GM23248 (cell line): ENCODE measurements at places on chromosomes 7 and 10. TPM values are rescaled to one million over a fixed set of nuclear protein-coding genes. Genes with fewer than 3 reads are reported as not detected.

DNA sequence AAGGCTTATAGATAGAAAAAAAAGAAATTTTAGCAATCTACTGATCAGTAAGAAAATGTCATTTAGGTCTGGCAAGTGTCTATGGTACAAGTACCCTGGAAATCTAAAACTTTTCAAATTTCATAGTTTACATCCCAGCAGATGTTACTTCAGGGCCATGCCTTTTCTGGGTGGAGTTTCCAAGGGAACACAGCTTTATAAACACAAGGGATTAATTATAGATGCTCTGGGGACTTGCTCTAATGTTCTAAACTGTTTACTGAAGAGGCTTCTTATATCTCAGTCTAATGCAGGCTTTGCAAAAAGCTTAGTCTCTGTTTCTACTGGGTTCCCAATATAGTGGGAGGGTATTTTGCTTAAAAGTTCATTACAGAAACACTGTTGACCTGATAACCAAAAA is 3.1 kb downstream of the CD36 start:
- H3K4me3 ChIP-seq: no peak overlapping the region
- H3K27ac ChIP-seq: peak overlapping the region; percentile 52
- H3K4me1 ChIP-seq: peaks cover 33% of the 10 kb centered on the region

GRCh38 chr7:71553306-71553705 is 421.4 kb downstream of the GALNT17 start:
- H3K27me3 ChIP-seq: no peaks in the 10 kb centered on the region
- no peak overlapping the region for H3K4me3 ChIP-seq
- DNase-seq: no peak
- H3K27ac ChIP-seq: no peak overlapping the region
- H3K4me1 ChIP-seq: no peaks in the 10 kb centered on the region

GRCh38 chr10:13924040-13924725 is 337.4 kb downstream of the PRPF18 start:
- DNase-seq: peak; percentile 96
- H3K4me3 ChIP-seq: peak overlapping the region; percentile 45
- no peaks in the 10 kb centered on the region for H3K36me3 ChIP-seq
- peak overlapping the region; percentile 90 for H3K27ac ChIP-seq

DNA sequence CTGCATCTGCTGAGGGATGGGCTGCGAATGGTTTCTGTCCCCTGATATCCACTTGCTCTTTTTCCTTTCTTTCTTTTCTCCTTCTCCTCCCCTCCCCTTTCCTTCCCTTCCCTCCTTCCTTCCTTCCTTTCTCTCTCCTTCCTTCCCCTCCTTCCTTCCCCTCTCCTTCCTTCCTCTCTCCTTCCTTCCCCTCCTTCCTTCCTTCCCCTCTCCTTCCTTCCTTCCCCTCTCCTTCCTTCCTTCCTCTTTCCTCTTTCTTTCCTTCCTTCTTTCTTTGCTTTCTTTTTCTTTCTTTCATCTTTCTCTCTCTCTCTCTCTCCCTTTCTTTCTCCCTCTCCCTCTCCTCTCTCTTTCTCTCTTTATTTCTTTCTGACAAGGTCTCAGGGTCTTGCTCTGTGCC is 20.2 kb upstream of the SPDYE1 start:
- H3K27me3 ChIP-seq: no peaks in the 10 kb centered on the region
- no peaks in the 10 kb centered on the region for H3K4me1 ChIP-seq
- H3K4me3 ChIP-seq: no peak overlapping the region

- no peak overlapping the region for H3K4me3 ChIP-seq
- H3K36me3 ChIP-seq: no peaks in the 10 kb centered on the region
- no peak overlapping the region for H3K27ac ChIP-seq
- no peaks in the 10 kb centered on the region for H3K4me1 ChIP-seq
- DNase-seq: no peak
Measured at GRCh38 chr10:119428789-119429188, 113.7 kb downstream of the RGS10 start.

DNA sequence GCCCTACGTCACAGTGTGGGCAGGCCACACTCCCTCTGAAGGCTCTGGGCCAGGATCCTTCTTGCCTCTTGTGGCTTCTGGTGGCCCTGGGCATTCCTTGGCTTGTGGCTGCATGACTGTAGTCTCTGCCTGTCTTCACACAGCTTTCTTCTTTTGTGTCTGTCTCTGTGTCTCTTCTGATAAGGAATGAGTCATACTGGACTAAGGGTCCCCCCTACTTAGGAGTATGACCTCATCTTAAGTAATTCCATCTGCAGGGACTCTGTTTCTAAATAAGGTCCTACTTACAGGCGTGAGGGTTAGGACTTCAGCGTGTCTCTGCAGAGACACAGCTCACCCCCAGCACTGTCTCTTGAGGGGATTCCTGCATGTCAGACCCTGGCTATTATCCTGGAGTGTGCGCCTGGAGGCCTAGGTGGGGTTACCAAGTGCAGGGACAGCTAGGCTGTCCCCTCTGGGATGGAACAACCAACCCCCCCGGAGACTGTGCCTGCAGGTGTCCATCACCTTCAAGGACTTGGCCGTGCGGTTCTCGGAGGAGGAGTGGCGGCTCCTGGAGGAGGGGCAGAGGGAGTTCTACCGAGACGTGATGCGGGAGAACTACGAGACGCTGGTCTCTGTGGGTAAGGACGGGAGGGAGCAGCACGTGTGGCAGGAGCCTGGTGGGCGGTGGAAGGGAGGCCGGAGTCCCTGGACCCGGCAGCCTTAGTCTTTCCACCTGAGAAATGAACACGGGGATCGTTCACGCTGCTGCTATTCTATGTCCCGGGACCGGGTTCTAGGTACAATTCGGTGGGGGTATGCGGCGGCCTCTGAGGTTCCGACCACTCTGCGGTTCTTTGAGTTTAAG is 54.1 kb downstream of the ZNF467 start:
- H3K36me3 ChIP-seq: no peaks in the 10 kb centered on the region; the same call in 1 of the 2 replicates
- H3K4me1 ChIP-seq: no peaks in the 10 kb centered on the region
- H3K27ac ChIP-seq: no peak overlapping the region
- no peak overlapping the region for H3K4me3 ChIP-seq
- peak; percentile 34 for DNase-seq
- no peaks in the 10 kb centered on the region for H3K27me3 ChIP-seq

DNA sequence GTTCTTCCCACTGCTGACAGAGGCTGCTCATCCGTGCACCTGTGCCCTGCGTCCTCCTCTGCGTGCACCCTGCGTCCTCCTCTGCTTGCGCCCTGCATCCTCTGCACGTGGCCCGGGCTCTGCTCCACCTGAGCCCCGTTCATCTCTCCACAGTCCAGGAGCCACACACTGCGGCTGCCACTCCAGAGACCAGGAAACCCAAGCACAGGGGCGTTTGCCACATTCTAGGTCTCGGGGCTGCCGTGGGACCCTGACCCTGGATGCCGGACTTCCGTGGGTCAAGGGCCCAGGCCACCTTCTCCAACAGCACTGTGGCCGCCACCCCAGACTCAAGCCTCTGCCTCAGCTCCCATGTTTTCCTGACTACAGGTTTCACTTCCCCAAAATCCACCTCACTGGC is 460.4 kb downstream of the PTPRN2 start:
- no peaks in the 10 kb centered on the region for H3K4me1 ChIP-seq
- no peak overlapping the region for H3K4me3 ChIP-seq
- H3K27ac ChIP-seq: no peak overlapping the region
- no peaks in the 10 kb centered on the region for H3K36me3 ChIP-seq

Gene ANKRD61
- not detected in 2 replicates for total RNA-seq

Gene LIPF
- total RNA-seq: not detected in 2 replicates

Gene ADRB1
- not detected in 2 replicates for total RNA-seq

Gene PRPF18
- 23.3 and 30.2 TPM in 2 replicates for total RNA-seq
